RKO (cell line): ENCODE measurements at places on chromosomes 7 and 10.

GRCh38 chr10:64201936-64202335, 680.7 kb downstream of the REEP3 start:
- DNase-seq: no peak

DNA sequence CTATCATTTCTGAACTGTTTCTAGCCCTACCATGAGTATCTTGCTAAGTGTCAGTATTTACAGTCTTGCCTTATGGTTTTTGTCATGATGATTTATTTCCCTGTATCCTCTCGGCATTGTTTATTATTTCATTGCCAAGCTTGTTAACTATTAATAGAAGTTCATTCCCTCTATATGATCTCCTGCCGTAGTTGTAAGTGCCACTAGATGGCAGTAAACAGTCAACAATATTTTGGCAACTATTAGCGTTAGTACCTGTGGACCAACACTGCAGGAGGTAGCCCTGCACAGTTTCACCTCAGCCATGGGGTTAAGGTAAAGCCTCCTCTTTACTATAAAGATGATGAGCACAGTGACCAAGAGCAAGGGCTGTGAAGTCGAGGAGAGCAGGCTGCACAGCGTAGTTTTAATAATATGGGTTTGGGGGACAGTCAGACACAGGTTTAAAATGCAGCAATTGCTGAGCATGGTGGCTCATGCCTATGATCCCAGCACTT, 26.1 kb upstream of the CCNJ start:
- peak; percentile 68 for DNase-seq

DNA sequence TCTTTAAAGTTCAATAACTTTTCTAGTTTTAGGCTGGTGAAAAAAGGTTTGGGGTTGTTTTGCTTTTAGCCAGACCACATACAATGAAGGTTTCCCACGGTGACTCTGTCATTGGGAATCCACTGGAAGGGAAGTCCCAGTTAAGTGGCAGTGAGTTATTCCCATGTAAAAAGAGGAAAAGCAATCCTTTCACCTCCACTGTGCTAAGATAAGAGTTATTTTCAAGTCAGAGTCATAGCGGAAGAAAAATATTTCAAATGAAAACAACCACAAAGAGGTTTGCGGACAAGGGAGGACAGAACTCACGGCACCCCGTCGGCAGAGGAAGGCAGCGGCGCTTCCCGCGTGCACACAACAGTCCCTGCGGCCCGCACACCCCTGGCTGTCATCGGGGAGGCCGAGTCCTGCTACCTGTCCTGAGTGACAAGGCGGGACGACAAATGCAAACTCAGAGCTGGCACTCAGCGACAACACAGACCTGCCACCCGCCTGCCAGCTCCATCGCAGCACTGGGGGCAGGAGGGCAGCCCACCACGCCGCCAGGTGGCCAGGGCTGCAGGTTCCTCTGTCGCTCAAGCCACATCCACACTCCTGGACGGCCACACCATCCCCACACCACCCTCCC, 9.3 kb upstream of the PAPOLB start:
- DNase-seq: no peak

- DNase-seq: no peak
Observed at GRCh38 chr7:33940503-33940902, 35.2 kb downstream of the BMPER start.

DNA sequence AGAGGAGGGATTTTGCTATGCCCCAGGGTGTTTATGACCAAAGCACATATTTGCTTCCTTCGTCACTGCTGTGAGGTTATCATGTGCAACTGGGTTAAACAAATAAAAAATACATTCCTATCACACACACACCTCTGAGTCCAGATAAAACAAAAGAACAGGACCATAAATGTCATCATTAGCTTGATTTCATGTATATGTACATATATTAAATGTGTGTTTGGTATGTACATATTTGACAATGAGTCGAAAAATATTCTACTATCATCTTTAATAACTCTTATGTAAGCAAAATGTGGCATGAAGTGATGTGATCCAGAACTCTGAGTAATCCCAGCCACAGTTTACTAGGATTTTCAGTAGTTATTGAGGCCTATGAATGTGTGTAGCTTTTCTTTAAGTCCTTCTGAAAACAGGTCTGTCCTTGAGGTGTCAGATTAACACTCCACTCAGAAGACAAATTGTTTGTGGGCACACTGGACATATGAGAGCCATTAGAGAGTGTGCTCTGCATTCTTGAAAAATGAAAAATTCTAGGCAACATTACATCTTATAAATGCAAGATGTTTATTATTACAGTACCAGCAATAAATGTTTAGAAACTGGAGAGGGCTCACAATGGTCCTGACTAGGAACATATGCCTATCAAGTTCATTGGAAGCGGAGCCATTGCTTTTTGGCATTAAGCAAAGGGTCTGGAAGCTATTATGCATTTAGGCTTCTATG, 335.1 kb upstream of the SEMA3A start:
- DNase-seq: peak; percentile 25

GRCh38 chr7:73717991-73718405, 1.5 kb downstream of the STX1A start:
- peak; percentile 97 for DNase-seq

- DNase-seq: no peak
Observed at GRCh38 chr7:156666368-156667109, 26.0 kb downstream of the RNF32 start.

DNA sequence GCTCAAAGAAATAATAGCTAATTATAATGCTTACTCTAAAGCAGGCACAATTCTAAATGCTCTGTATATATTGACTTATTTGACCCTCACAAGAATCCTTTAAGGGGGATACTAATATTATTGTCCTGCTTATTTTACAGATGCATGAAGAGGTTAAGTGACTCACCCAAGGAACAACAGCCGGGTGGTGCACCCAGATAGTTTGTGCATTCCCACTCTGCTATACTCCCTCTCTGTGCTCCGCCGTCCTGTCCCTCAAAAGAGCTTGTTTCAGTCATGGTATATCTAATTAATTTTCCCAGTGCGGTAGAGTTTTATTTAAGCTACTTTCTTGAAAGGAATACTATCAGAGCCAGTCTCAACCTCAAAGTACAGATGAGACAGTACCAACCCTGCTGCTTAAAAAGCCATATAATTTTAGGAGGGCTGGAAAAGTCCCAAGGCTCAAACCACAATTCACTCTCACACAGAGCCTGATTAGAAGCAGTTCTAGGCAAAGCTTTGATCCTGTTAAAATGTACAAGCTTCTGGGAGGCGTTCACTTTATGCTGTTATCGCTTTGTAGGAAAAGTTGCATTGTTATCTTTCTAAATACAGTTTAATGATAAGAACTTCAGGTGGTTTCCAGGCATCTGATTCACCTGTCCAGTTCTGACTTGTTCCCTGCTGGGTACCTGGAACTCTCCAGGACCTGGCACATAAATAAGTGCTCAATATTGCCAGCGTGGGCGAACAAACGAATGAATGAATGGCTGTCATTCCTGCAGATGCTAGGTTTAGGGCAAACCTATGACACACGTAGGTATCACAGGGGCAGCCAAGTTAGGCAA, 261.5 kb upstream of the KLF14 start:
- no peak for DNase-seq

GRCh38 chr10:119283387-119283786, 76.0 kb downstream of the GRK5 start:
- no peak for DNase-seq

GRCh38 chr10:47368431-47369180, 15.5 kb downstream of the ZNF488 start:
- DNase-seq: no peak

DNA sequence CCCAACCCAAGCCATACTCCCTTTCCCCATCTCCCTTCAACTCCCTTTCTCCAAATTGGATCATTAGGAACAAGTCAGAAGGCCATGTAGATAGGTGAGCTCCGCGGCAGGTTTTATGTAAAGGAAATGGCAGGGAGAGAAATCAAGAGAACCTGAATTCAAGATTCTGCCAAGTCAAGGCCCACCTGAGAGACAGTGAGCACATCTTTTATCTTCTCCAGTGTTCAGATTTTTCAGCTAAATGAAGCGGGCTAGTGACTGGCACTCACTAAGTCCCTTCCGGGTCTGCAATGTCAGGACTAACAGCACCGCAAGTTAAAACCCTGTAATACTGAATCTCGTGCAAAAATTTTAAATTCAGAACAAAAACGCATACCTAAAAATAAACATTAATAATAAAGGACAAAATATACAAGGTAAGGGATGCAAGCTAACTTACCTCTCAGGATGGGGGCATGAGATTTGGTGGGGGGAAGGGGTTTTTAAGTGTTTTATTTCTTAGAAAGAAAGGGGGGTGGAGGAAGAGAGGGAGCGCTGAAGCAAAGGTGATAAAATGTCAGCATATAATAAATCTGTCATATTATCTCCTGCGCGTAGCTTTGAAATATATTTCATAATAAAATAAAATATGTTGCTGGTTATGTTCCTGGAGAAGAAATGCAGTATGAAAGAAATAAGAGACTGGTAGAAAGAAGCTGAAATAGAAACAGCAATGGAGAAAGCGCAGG, 17.6 kb downstream of the TCAF1 start:
- no peak for DNase-seq

DNA sequence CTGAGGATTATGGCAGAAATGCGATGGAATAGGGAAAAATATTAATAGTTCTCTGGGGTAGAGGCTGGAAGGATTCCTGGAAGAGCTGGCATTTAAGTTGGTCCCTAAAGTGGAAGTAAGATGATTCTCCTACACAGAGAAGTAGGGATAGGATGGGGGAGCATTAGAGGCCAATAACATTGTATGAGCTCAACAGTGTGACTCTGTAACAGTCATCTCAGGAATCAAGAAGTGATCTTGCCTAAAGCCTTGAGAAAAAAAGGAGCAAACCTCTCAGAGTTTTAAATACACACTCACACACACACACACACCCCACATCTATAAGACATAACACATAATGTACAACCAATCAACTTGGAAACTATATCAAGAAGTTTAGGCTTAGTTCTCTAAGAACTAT, 117.7 kb upstream of the CDK1 start:
- no peak for DNase-seq
